ENCODE measurements at places on chromosomes 2 and 18.

GRCh38 chr2:109415581-109416013, 198.2 kb downstream of the SEPTIN10 start:
- no peak for DNase-seq

- no peak for DNase-seq
Measured at GRCh38 chr2:171432969-171433762, 624 bp downstream of the METTL8 start.

- DNase-seq, result no peak
Measured at GRCh38 chr2:101133492-101134100, 17.6 kb downstream of the TBC1D8 start.

- DNase-seq, result no peak
Measured at GRCh38 chr2:48982887-48983435, 171.4 kb downstream of the FSHR start.

DNA sequence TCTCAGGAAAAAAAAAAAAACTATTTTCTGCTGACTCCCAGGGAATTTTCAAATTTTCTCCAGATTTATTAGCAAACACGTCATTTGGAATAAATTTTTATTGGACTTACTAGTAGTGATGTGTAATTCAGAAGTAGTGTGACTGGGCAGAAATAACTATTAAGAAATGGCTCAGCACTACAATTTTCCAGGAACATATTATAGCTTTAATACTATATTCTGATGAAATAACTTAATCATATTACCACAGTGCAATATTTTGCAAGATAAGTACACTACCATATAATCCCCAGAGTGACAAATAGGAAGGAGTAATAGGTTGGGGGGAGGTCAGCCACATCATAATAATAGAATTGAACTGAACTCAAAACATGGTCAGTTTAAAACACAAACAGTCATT, 19.7 kb upstream of the TNFAIP6 start:
- no peak for DNase-seq

- DNase-seq, result no peak
Measured at GRCh38 chr2:227765788-227766372, 20.2 kb downstream of the SCYGR8 start.

DNA sequence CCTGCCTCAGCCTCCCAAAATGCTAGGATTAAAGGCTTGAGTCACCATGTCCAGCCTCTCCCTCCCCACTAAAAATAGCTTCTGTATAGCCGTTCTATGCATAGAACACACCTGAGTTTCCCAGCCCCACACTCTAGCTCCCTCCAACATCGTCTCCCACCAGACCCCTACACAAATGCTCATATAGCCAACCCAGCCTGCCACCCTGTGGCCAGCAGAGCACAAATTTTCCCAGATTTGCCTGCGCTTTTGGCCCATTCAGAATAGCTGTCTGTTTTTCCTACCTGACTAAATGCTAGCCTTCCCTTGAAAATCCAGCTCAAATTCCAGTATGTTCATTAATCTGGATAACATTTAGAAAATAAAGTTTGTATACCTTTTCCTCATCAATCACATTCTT, 22.8 kb downstream of the TRABD2A start:
- no peak for DNase-seq

GRCh38 chr2:230267556-230267955, 42.0 kb downstream of the SP140 start:
- no peak for DNase-seq

DNA sequence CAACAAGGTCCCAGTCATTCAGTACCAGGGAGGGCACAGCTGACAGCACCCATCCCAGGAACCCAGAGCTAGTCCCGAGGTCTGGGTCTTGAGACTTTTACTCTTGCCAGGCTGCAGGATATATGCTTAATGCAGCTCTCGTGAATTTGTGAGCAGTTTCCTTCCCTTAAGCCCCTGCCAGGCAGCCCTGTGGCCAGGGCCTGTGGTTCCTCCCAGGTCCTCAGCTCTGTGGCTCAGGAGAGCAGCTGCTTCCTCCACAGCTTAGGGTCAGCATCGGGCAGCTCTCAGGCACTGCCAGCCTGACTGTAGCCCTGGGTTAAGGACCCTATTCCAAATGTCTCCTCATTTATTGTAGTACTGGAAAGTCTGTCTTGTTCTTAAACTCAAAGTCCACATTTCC, 1384.8 kb downstream of the RPIA start:
- no peak for DNase-seq

DNA sequence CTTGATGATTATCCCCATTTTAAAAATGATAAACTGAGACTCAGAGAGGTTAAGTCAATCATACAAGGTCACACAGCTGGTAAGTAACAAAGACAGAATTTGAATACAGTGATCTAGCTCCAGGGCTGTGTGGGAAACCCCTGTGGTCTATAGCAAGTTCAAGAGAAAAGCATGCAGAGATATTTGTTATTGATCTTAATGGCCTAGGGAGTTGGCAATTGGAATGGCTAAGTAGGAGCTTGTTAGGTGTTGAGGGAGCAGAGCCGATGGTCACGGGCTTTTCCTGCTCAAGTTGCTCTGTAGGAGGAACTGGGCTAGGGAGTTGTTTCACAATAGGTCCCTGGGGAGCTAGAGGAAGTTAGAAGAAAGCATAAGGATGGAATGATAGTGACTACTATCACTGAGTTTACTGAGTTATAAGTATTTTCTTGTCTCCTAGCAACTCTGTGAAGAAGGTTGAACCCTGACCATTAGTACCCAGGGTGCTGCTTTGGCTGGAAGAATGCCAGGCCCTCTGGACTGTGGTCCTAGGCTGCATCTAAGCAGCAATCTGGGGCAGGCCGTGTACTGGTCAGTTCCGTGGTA, 30.0 kb downstream of the RNF125 start:
- DNase-seq, result no peak

- DNase-seq, result no peak
Measured at GRCh38 chr2:26193578-26194231, 20.8 kb downstream of the GAREM2 start.

GRCh38 chr2:239298116-239298804, 102.6 kb downstream of the HDAC4 start:
- DNase-seq, result peak; percentile 59

GRCh38 chr2:238123991-238124470, 14.4 kb upstream of the KLHL30 start:
- peak; percentile 46 for DNase-seq

GRCh38 chr2:30448308-30448707, 1.3 kb downstream of the LCLAT1 start:
- DNase-seq, result no peak

Measured in posterior vena cava (tissue), 2 donors.